Motor neuron (in vitro differentiated cells): ENCODE measurements at places on chromosomes 5 and 9.
A peak's percentile ranks its signal among the peaks of the same experiment; 100 is the strongest.

- ATAC-seq = no peak
These were observed 42.0 kb downstream of the KCNIP1 start for GRCh38 chr5:170545811-170546210.

GRCh38 chr9:135739271-135740220 lies 37.6 kb downstream of the KCNT1 start:
- ATAC-seq = no peak

DNA sequence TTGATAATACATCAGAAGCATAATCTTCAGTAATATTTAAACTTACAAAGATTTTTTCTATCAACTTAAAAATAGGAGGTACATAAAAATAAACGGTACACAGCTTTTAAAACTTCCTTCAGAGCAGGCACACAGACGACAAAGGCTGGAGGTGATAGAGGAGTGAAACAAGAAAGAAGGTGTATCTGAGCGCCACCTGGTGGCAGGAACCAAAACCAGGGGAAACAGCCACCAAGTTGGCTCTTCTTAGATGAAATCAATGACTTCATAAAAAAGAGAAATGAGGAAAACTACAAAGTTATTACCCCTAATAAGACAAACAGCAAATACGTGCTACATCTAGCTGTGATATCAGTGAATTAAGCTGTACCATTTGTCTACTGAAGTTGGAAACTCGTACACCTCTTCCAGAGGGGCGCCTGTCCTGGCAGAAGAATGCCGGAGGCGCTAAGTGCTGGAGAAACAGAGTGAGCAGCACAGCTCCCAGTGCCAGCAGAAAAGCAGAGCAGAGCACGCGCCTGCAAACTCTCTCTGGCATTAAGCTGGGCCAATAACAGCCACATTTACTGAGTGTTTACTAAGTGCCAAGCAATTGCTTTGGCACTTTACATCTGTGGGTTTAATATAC lies 85.9 kb downstream of the SETX start:
- peak; percentile 26 for ATAC-seq

- ATAC-seq = no peak
These were observed 662.4 kb upstream of the PTPRD start for GRCh38 chr9:11275158-11275695.

- no peak for ATAC-seq
These were observed 680 bp downstream of the SELENOP start for GRCh38 chr5:42810834-42811590.

- no peak for ATAC-seq
These were observed 108.0 kb downstream of the DAPK1 start for GRCh38 chr9:87605676-87606075.

GRCh38 chr5:33468775-33469435 lies 28.1 kb downstream of the TARS1 start:
- ATAC-seq = no peak

DNA sequence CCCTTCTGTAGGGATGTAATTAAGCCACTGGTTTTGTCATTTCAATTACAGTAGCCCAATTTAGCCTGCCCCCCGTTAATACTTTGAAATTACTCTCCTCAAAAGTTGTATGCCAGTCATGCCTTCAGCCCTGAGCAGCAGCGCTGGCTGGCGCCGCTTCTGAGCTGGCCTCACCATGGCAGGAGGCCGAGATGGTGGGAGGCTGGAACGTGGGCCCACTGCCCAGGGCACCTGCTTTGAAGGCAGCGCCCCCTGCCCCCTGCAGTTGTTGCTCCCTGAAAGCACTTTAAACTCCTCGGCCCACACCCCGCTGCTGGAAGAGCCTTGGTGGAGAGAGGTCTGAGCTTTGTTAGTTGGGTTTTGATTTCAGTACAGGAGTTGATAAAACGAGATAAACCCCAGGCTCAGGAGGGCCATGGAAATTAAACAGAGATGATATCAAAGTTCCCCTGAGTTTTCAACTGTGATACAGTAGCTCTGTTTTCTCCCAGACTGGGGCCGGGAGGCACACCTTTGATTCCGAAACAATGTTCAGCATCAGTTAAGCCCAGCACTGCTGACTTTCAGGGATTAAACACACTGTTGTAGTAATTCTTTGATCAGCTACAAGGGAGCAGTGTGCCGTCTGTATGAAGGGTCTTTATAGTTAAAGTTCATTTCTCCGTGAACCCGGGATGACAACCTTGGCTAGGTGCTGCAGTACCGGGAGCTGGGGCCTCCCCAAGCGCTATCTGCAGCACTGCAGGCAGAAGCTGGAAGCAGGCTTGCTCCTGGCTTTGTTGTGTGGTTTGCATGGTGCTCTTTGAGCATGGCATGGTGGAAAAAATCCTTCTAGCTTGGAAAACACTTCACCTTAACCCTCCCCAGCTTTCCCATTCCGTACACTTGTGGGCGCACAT lies 9.5 kb downstream of the MVB12B start:
- no peak for ATAC-seq

GRCh38 chr5:172867761-172868435 lies 33.8 kb downstream of the ERGIC1 start:
- no peak for ATAC-seq

DNA sequence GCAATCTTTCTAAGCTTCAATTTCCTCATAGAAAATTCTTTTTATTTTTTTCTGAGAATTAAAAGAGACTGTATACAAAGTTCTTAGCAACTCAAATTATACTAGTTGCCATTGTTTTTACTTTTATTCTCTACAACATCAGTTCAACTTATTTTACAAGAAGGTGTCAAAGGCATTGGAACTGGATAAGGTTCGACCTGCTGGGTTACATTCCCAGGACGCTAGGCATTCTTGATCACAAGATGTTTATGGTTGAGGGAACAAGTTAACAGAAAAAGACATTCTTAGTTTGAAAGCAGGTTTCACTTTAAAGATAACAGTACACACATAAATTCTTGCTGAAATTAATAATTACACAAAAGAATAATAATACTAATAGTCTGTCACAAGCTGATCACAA lies 163.5 kb upstream of the SNX2 start:
- ATAC-seq = no peak

GRCh38 chr9:116953271-116953670 lies 266.2 kb downstream of the TRIM32 start:
- ATAC-seq = no peak

DNA sequence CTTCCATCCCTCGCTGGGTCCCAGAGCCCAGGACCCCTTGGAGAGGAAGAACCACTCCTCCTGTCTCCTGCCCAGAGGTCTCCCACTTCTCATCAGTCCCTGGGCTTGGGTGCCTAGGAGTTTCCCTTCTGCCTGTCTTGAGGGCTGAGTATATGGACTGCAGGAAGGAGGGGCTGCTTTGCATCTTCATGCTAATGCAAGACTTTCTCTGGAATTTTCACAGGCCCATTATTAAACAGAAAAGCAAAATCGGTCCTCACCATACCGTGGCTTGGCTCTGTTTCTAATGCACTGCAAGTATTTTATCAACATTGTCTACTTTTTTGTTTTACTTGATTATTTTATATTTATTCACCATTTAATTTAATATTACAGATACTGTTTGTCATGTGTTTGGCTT lies 34.5 kb downstream of the TRIO start:
- no peak for ATAC-seq

GRCh38 chr9:77453825-77454647 lies 194.1 kb downstream of the GNA14 start:
- no peak for ATAC-seq

GRCh38 chr9:113708821-113709713 lies 167.0 kb upstream of the ZNF618 start:
- ATAC-seq = no peak

- ATAC-seq = peak; percentile 91
These were observed 128.9 kb upstream of the CCNH start for GRCh38 chr5:87541676-87542075.

DNA sequence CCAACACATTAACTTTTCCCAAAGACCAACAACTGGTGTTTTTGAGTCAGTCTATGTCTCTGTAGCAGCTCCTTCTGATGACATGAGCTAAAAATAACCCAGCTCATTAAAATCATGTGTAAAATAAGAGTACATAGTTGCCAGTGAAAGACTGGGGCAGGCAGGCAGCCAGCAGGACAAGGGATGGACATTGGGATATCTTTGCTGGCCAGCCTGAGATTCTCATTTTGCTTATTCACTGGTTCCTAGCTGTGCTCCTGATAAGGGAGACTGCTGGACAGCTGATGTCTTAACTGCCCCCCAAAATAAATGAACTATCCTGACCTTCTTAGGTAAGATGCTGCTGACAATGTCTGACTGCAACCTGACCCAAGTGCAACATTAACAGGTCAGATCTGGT lies 33.9 kb downstream of the EPB41L4B start:
- ATAC-seq = peak; percentile 38

- ATAC-seq = peak; percentile 49
These were observed 277.0 kb downstream of the SMARCA2 start for GRCh38 chr9:2291980-2292704.

DNA sequence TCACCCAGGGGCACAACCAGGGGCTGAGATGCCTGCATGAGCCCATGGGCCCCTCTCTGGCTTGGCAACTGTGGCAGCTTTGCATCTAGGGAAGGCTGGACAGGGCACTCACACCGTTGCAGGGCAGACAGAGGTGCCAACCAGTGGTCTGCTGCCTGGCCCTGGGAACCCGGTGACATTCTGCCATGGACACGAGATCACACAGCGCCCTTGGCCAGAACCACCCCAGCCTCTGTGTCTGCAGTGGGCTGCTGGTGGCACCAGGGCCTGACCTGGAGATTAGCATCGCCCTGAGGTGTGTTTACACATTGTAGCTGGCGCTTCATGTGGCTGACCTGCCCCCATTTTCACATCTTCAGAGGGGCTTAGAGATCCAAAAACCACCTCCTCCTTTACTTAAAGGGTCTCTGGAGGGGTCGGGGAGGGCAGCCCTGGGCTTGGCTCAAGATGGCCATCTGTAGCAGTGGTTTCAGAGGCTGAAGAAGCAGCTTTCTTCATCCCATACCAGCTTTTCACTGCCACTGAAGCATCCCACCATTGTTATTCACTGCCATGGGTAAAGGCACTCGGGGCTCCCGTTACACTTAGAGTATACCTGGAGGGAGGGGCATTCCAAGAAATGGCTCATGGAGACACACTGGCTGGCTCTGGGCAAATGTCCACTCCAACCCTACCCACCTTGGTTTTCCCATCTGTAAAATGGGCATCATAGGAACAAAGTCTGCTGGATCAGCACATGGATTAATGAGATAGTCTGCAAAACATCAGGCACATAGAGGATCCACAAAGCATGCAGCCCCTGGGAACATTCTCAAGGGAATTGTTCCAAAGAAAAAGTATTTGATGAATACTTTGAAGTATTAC lies 11.4 kb downstream of the DCANP1 start:
- ATAC-seq = no peak

- ATAC-seq = no peak
These were observed 2.6 kb upstream of the PPARGC1B start for GRCh38 chr5:149727336-149728035.

GRCh38 chr5:80540691-80541090 lies 29.4 kb downstream of the ANKRD34B start:
- no peak for ATAC-seq

DNA sequence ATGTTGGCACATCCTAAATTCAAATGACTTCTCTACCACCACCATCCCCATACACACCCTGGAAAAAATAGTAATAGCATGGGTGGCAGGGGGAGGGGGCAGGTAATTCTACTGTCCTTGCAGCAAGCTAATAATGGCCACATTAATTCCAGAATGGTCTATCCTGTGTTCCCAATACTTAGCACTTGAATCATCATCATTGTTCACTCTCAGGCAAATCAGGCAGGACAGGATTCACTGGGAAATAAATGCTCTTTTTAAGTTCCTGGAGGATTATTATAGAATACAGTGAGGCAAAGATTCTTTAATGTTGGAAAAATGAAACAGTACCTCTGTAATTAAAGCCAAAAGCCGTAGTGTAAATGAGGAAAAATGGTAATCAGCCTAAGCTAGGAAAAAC lies 254.5 kb downstream of the ARRDC3 start:
- ATAC-seq = no peak

DNA sequence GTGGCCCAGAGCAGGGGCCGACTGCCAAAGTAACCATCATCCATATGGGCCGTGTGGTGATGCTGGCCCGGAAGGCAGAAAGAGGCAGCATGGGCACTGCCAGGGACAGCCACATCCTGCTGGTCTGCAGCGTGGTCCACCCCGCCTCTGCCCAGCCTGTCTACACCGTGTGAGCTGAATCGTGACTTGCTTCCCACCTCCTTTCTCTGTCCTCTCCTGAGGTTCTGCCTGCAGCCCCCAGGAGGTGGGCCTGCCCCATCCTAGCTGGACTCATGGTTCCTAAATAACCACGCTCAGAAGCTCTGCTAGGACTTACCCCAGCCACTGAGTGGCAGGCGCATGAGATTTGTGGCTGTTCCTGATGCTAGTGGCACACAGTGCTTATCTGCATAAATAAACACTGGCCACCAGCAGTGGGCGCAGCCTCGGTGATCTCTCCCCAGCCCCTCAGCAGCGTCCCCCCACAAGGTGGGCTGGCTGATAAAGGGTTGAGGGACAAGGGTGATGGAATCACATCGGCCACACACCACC lies 22.6 kb upstream of the SUSD3 start:
- ATAC-seq = no peak

DNA sequence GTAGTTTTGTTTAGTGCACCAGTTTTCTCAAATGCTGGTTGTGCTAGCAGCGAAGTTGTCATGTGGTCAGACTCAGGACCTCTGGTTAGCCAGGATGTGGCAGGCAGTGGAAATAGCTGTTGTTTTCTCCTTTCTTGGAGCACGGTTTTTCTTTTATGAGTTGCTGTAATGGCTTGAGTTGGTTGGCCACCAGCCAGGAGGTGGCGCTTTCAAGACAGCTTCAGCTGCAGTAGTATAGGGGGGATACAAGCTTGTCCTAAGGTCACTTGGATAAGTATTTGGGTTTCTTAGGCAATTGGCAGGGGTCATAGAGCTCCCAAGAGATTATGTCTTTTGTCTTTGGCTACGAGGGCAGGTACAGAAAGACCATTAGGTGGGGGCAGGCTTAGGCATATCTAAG lies 274.2 kb upstream of the TARS1 start:
- no peak for ATAC-seq

GRCh38 chr9:17580119-17580518 lies 1.3 kb downstream of the SH3GL2 start:
- no peak for ATAC-seq

DNA sequence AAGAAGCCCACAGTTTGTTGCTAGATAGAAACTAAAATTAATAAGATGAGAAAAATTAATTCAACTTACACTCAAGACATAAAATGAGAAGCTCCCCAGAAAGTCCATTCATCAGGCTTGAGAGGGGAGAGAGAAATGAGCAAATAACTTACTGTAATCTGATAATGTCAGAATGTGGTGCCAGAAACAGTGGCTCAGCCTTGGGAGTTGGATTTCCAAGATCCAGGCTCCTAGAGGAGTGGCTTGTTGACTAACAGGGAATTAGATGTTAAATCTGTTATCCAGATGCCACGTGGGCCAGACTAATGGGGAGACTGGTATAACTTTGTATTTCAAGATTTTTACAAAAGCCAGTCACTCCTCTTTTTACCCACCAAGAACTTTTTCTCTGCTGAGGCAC lies 458.2 kb downstream of the GADD45G start:
- ATAC-seq = no peak

DNA sequence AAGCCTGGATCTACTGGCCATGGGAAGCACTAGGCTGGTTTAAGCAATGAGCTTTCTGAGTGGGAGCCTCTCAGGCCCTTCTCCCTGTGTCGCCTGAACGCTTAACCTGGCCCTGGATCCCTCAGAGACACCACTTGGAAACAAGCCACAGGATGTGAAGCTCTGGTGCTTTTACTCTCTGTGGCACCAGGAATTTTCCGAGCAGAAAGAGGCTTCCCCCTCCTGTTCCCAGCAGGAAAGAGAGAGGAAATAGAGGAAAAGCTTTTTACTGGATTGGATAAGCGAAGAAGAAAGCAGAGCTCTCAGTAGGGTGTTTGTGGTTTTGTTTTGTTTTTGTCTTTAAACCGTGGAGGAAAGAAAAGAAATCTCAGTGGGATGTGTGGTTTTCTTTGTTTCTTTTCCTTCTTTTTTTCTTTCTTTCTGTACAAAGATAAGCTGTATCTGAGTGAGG lies 34.5 kb downstream of the COL15A1 start:
- no peak for ATAC-seq
